Epithelial cell of umbilical artery (primary cell): ENCODE measurements at places on chromosomes 6 and 20. TPM values are rescaled to one million over a fixed set of nuclear protein-coding genes. Genes with fewer than 3 reads are reported as not detected.

The CLIC5 gene
- not detected in 2 replicates for total RNA-seq

The ELOVL2 gene
- total RNA-seq, result not detected in 2 replicates

The TNF gene
- total RNA-seq, result under 0.01 TPM in 1 of 2 replicates, not detected in the other

The RAB44 gene
- total RNA-seq, result not detected in 2 replicates
